ENCODE measurements at places on chromosomes 6 and 20.

- DNase-seq = no peak
Observed at GRCh38 chr6:166331503-166332415, 10.6 kb downstream of the SFT2D1 start.

DNA sequence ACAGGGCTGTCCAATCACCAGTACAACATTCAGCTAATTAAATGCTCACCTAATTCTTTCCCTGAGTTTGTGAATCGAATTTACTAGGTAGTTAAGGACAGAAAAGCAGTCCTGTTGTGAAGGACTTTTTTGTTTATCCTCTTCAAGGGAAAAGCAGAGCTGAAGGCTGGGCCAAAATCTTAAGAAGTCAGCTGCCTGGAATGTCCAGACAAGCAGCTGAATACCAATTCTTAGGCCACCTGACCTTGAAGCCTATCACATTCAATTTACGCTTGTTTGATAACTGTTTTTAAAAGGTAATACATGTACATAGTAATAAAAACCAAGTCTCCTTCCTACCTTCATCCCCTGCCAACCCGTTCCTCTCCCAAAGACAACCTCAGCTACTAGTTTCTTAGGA, 56.4 kb downstream of the UQCC1 start:
- no peak for DNase-seq

DNA sequence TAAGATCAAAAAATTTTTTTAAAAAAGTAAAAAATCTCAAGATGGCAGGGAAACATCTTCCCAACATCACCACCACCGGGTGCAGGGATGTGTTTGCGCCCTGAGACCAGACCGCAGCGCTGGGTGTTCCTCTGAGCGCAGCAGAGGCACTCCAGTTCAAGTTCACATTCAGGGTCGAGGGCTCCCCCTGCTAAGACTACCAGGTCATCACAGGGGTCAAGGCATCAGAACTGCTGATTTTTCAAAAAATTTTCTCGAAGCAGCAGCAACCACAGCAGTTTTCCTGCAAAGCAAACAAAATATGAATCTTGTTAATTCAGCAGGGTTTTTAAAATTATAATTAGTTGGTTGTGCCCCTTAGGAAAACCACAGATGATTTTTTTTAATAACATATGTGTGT, 83.1 kb downstream of the MYLK4 start:
- DNase-seq = no peak

DNA sequence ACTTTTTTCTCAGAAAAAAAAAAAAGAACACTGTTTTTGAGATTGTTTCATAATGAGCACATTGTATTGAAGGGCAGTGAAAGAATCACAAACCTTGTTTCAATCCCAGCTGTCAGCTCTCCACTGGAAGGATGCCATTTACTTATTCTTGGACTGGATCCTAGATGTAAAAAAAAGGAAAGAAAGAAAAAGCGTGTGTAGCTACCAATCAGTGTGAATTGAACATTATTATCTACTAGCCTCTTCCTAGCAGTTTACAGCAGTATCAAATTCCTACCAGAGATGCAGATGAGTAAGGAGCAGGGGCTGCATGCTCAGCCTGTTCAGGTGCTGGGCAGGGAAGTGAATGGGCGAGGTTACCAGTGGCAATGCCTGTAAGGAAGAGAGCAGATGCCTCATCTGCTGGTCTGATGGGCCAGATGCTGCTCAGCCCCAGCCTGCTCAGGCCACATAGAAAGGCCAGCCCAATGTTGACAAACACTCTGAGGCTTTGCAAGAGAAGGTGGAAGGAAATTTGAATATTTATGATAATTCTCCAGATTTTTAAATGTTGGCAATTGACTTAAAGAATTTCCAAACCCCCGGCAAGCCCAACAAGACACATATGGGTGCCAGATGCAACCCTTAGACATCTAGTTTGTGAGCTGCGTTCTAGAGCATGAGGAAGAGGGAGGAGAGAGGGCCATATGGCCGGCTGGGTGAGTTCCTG, 189.5 kb downstream of the IBTK start:
- DNase-seq = no peak

- no peak for DNase-seq
Observed at GRCh38 chr6:119145111-119145510, 66.6 kb upstream of the FAM184A start.

DNA sequence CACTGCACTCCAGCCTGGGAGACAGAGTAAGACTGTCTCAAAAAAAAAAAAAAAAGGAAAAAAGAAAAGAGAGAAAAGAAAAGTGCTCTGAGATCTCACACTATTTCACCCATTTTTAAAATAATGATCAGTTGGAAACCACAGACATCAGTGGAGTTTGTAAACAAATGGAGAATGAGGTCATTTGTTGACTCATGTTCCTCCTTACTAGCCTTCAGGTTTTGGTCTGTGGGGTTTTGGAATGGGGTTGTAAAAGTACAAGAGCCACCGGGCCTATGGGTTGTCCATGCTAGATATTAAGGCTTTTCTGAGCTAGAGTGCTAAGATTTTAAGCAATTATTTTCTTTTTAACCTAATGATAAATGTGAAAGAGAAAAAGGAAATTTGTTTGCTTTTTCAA, 104.4 kb upstream of the PRL start:
- DNase-seq = no peak

GRCh38 chr6:48176645-48177308, 65.8 kb upstream of the PTCHD4 start:
- DNase-seq = no peak

DNA sequence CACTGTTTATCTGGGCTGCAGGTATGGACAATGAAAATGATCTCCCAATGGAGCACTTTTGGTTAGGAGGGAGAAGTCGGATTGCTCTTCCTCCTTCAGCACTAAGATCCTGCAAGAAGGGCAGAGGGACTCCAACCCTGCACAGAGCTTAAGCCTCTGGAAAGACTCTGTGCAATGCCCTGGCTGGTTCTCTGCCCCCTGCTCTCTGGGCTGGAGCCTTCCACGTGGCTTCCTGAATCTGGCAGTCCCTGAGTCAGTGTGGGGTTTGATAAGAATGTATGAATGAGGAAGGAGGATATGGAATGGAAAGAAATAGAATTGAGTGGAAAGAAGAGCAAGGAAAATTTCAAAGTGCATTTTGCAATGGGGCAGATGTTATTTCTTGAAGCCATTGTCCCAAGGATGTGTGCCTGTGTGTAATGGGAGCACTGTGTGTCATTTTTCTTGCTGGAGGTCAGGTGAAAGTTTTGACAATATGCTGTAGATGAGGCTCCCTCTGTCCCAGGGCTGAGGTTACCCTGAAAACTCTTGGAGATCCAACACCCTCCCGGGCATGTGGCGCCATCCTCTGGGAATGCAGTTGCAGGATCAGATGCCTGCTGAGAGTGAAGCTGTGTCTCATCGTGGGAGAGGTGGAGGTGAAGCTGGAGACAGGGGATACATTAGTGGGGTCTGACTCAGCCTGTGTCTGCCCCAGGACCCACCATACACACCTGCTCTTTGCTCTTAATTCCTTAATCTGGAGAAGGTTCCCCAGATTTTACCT, 16.3 kb upstream of the CST9L start:
- DNase-seq = no peak

GRCh38 chr6:72758901-72759300, 137.0 kb downstream of the KCNQ5 start:
- DNase-seq = no peak

DNA sequence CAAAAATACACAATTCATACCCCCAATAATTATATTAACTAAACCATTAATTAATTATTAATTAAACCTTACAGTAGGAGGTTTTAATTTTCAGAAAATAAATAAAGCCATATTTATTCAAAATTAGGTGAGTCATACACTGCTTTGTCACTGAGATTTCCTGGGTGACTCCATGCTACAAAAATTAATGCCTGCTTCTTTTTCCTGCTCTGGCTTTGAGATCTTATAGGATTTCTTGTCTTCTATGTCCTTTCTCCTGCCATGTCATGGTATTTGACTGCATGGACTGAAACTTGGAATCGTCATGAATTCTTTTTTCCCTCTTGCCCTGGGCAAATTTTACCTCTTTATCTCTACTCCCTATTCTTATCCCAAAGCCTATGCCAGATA, 133.2 kb downstream of the PHACTR1 start:
- no peak for DNase-seq

- no peak for DNase-seq
Observed at GRCh38 chr20:19908576-19908975, 108.6 kb upstream of the NAA20 start.

- peak; percentile 73 for DNase-seq
Observed at GRCh38 chr6:137903933-137904821, 37.1 kb downstream of the TNFAIP3 start.

DNA sequence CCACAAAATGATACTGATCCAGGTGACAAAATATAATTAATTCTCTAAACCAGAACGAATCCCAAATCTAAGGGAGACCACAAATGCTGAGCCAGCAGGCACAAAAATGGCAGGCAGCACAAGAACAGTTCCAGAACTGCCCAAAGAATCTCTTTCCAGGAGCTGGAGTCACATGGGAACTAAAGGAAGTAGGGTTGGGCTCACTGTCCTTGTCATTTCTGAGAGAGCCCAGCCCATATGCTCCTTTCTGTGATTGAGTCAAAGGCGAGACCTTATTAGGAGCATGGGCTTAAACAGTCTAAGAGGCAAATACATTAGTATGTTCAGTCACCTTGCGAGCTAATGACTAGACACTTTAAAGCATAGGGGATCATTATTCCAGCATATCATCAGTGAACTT, 327.6 kb upstream of the ARID1B start:
- DNase-seq = no peak

DNA sequence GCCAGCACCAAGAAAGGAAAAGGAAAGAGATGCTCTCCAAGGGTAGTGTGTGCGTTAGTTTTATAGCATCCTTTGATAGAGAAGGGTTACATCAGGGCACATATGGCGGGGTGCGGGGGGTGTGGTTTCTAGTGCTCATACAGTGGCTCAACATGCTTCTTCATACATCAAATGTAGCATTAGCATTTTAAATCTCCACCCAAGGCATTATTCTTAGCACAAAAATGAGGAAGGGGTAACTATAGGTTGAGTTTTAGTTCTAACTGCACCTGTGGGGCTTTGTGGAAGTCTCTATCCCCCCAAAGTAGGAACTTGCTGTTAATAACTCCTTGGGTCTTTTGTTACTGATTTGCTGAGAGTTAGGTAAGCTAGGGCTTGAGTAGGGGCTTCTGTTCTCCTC, 89.3 kb downstream of the CEP57L1 start:
- no peak for DNase-seq

DNA sequence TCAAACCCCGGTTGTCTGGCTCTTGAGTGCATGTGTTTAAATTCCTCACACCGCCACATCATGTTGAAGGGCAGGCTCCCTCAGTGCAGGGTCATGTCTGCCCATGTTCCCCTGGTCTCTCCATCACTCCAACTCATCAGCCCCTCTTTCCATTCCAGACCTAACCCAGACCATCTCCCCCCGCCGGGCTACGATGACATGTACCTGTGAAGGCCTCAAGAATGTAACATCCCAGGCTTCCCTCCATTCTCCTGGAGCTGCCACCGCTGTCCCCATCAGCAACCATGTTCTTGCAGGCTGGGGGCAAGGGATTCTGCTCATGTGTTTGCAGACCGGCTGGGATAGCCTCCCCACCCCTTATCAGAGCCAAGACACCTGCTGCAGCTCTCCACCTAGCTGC, 19.9 kb downstream of the TMEM74B start:
- DNase-seq = no peak

GRCh38 chr6:31661262-31662123, 915 bp upstream of the C6orf47 start:
- no peak for DNase-seq

DNA sequence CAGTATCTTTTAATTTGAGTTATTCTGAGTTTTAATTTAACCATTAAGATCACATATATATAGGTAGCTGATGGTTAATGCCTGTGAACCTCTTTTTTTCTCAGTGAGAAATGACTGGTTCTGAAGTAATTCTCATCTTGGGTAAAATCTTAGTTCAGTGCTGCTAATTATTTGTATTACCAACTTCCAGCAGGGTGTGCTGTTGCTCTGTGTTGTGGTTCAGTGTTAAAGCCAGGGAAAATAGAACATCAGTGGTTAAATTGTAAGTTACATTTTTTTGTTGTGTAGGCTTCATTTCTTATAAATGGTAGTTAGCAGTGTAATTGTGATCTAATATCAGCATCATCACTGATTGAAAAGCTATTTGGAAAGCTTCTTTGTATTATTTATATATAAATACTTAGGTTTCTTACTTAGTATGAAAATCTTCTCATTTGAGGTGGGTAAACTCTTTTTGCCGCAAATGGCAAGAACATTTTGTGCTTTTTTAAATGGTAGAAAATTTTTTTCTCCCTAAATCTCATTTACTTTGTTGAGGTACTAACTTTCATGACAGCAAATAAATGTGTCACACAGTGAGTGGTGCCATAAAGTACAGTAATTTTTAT, 43.7 kb downstream of the CDC5L start:
- peak; percentile 33 for DNase-seq

GRCh38 chr6:166439366-166440091, 56.8 kb upstream of the MPC1 start:
- no peak for DNase-seq

- DNase-seq = no peak
Observed at GRCh38 chr20:7758406-7758805, 181.9 kb downstream of the HAO1 start.

DNA sequence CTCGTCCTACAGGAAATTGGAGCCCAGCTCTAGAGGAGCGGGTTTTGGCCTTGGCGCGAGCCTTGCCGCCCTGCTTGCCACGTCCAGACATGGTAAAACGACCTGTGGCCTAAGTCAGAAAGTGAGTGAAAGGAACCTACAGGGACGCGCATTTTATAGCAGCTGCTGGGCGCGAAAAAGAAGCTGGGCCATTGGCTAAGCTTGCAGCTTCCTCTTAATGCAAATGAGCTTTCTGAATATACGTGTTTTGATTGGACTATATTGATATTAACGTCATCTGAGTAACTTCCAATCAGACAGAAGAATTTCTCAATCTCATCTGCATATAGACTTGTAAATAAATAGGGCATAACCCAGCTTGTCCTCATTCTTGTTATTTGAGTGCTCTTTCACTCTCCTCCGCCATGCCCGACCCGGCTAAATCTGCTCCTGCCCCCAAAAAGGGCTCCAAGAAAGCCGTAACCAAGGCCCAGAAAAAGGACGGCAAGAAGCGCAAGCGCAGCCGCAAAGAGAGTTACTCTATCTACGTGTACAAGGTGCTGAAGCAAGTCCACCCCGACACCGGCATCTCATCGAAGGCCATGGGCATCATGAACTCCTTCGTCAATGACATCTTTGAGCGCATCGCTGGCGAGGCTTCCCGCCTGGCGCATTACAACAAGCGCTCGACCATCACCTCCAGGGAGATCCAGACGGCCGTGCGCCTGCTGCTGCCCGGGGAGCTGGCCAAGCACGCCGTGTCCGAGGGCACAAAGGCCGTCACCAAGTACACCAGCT, 18.9 kb downstream of the OR2B2 start:
- DNase-seq = peak; percentile 99

DNA sequence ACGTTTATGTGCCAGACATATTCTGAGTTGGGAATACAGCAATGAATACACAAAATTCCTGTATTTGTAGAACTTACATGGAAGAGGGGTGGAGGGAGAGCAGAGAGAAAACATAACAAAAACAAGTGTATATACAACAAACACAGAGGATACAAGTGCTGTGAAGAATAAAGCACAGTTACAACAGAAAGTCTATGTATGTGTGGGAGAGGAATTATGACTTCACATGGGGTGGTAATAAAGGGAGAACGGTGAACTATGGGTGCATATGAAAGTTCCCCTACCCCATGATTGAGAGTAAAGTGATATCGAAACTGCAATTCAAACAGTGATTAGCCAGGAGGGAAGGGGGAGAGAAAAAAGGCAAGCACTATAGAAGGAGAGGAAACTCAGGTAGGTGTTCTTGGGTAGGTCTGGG, 24.6 kb downstream of the HBS1L start:
- DNase-seq = no peak
